ENCODE measurements at places on chromosomes 3 and 15. TPM values are rescaled to one million over a fixed set of nuclear protein-coding genes. Genes with fewer than 3 reads are reported as not detected.

Gene FOXB1
- not detected for total RNA-seq

Gene CLASP2
- total RNA-seq: 46.6 TPM

Gene SAMMSON
- not detected for total RNA-seq

Gene CADPS
- total RNA-seq: 0.40 TPM

Gene CFAP20DC
- total RNA-seq: 1.1 TPM

Gene RHOV
- total RNA-seq: not detected

Gene TLNRD1
- total RNA-seq: 4.6 TPM

Gene TEX55
- total RNA-seq: not detected
